ENCODE measurements at places on chromosomes 4 and X.

- DNase-seq = no peak
These were observed 97.6 kb upstream of the C1GALT1C1 start for GRCh38 chrX:120727452-120727851.

DNA sequence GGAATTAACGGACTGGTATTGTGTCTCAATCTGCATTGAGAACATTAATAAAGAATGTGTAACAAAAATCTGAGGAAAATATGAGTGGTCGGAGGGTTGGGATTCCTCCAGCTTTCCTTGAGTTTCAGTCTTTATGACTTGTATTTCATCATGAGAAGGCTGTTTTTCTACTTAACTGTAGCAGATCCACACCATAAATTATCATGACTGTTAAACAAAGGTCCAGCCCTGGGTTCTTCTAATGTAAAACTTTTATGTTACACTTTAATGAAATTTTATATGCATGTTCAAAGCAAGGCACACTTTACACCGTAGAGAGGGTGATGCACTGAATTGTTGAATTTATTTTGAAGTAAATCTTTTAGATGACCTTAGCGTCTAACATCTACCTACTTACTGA, 7.0 kb downstream of the AFF2 start:
- DNase-seq = no peak

- no peak for DNase-seq
These were observed 15.4 kb upstream of the UGDH start for GRCh38 chr4:39542611-39543012.

DNA sequence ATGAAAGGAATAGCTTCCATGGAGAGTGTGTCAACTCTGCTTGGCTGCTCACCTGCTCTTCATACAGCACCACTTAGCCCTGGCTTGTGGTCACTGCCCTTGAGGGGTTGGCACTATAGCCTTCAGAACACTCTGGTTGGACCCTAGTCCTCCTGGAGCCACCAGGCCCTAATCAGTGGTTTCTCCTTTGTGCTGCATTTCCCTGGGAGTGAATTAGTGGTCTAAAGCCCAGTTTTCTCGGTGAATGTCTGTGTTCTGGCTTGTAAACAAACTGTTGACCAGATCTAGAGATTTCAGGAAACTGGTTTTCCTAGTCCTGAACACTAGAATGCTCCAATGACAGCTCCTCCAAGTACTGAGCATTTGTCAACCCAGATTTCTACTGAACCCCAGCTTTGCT, 28.6 kb upstream of the TMEM154 start:
- no peak for DNase-seq

- no peak for DNase-seq
These were observed 102.5 kb downstream of the CFAP299 start for GRCh38 chr4:80438016-80438415.

DNA sequence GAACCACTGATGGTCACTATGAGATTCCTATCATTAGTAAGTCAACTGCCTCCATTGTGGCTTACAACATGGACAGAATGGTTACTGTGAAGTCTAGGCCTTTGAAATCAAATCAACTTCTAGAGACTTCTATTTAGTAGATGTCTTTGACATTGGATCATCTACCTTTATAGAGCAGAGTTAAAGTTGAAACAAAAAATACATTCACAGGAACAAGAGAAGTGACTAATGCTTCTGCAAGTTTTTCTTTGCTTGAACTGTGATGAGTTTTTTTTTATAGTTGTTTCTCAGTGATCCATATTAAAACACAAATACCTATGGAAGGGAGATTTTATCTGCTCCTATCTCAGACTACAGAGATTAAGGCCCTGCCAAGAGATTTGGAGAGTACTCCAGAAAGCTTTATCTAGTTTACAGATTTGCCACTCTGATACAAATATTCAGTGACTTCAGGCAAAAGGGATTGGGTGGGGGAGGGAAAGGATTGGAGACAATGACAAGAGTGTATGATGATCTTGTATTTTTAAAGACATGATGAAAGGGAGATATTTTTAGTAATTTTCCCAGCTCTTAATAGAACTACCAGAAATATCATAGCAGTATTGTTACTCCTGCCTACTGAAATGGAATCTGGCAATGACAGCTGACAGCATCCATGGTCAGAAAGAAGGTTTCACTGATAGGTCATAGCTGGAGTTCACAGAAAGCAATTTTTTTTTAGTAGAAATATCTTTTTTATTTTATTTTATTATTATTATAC, 16.0 kb upstream of the EPGN start:
- DNase-seq = no peak

DNA sequence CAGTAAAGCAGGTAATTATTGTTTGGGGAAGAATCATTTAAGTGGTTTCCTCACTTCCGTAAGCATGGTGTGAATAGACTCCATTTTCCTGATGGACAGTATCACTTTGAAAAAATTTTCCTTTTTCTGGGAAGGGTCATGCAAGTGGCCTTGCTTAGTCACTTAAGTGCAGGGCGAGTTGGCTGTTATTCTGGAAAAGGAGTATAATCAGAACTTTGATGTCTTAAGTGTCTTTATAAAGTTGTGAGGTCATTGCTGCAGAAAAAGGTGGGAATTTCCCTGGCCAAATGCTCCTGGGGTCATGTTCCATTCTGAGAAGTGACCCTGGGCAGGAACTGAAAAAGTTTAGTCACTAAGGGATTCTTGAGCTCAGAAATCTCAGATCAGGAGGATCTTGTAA, 146.1 kb upstream of the OTUD4 start:
- DNase-seq = no peak

GRCh38 chrX:151722241-151722846, 6.5 kb downstream of the FATE1 start:
- no peak for DNase-seq

DNA sequence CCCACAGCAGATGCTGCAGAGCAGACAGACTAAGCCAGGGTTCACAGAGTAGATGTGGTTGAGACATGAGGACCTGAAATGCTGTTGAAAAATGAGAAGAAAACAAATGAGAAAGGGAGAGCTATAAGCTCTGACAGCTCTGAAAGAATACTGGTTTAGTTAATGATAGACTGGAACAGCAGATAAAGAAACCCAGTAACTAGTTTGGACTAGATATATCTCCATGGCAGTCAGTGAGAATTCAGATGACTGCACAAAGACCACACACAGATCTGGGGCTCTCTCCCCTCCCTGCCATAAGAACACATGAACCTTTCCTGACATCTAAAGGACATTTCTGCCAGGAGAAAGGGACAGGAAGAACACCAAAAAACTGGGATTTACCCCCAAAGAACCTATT, 8.2 kb downstream of the NAA11 start:
- no peak for DNase-seq

- DNase-seq = no peak
These were observed 41.9 kb upstream of the FAM47B start for GRCh38 chrX:34900691-34901090.

GRCh38 chrX:114924856-114925255, 92.6 kb downstream of the IL13RA2 start:
- no peak for DNase-seq

GRCh38 chr4:22237155-22237751, 278.6 kb downstream of the ADGRA3 start:
- DNase-seq = peak; percentile 41

DNA sequence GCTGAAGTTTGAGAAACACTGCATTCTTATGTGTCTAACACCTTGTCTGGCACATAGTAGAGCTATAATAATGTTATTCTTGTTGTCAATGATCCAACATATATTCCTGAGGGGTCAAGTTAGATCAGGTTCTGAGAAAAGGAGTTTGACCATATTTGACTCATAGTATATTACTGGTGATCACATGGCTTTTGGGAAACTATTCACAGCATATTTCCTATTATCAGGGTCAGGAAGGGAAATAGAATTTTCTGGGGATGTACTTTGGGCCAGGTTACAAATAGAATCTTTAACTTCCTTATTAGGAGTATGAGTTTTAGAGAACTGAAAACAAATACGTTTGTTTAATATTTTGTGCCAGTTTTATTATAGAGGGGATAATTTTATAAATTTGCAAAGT, 11.6 kb downstream of the IL15 start:
- no peak for DNase-seq

GRCh38 chrX:11406109-11406765, 113.0 kb downstream of the AMELX start:
- no peak for DNase-seq

DNA sequence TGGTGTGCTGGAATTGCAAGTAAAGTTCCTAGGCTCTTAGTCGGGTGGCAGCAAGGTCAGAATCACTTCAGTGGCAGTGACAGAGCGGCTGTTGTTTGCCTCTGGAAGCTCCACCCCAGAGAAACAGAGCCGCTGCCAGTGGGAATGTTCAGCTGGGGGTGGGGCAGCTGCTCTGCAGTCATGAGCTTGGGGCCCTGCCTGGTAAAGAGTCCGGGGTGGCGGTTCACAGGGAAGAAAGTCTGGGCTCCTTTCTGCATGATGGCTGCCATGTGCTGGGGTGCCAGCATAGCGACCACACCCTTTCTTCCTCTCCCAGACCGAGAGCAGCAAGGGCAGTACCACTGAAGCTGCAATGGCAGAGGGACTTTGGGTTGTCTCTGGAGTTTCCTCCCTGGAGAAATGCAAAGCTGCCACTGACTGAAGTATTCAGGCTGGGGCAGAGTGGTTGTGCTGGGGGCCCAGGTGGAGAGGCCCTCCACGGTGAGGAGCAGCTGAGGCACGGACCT, 108.8 kb upstream of the CENPE start:
- no peak for DNase-seq

DNA sequence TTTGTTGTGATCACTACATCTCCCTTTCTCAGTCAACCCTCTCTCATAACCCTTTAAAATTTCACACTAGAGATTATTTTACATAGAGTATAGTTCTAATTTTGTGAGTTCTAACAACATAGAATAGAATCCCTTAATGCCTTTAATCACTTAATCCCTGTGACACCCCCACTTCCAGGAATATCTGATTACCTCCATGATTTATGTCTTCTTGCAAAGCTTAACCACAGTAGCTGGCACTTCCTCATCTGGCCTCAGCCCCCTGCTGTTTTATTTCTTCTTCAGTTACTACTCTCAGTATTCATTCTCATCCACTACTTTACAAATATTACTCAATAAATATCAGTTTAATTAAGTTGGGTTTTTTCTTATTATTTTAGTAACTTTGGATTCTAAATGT, 340.9 kb downstream of the CENPC start:
- DNase-seq = no peak

DNA sequence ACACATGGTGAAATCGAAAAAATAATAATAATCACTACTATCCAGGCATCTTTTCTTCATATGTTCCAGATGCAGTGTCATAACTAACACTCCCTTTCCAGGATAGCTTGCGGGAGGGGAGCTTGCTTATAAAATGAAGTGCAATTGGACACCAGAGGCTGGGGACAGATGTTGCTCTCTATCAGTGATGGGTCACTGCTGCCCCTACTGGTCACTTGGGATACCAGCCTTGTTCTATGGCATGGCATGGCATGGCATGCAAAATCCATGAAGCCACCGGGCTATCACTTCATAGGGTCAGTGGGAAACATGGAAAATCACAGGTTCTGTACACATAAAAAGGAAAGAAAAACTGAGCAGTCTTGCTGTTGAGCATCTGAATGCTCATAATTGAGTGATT, 168.1 kb downstream of the GLRA2 start:
- DNase-seq = peak; percentile 2

- no peak for DNase-seq
These were observed 162.9 kb upstream of the USP9X start for GRCh38 chrX:40922307-40922706.

GRCh38 chr4:182385897-182386296, 142.7 kb downstream of the TENM3 start:
- no peak for DNase-seq

- DNase-seq = no peak
These were observed 39.4 kb downstream of the STIM2 start for GRCh38 chr4:26899991-26900390.

DNA sequence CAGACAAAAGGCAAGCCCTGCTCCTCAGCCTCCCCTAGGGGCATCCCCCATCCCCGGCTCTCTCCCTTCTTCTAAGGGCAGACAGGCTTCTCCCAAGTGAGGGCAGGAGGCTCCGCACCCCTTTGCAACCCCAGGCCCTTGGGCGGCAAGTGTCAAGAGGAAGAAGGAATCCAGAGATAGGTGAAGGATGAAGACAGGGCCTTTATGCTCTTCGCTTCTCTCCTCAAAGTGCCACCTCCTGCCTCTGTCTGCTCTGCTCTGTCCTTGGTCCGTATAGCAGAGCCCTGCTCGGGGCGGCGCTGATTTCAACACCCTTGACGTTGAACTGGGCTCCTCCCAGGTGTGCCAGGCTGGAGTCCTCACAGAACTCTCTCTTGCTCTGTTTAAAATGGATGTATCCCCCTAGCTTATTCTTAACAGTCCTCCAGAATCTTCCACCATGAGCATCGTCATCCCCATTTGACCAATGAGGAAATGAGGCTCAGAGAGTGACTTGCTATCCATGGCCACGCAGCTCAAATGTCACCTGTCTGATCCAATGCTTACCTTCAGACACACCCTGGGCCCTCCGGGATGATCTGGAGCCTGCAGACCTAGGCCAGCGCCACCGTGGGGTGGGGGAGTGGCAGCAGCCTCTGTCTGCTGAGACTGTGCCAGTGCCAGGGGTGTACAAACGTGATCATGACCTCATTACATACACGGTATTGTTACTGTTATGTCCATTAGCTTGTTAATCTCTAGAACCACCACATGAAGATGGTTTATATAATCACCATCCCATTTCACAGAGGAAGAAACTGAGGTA, 99.8 kb downstream of the PHKA2 start:
- DNase-seq = no peak

DNA sequence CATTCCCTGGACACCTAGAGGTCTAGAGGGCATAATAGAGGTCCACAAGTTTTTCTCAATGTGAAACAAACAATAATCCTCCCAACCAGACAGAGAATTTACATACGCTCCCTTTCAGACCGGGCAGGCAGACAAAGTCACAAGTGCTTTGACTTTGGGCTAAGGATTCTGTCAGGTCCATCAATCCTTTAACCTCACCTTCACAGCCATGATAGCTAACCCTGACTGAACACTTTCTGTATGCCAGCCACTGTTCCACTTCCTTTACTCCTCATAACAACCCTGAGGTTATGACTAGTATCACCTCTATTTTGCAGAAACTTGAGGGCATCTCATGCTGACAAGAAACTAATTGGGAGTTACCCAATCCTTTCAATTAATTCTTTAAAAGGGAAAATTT, 118.8 kb upstream of the AFF2 start:
- DNase-seq = no peak

GRCh38 chr4:89296896-89297295, 10.7 kb downstream of the GPRIN3 start:
- no peak for DNase-seq

DNA sequence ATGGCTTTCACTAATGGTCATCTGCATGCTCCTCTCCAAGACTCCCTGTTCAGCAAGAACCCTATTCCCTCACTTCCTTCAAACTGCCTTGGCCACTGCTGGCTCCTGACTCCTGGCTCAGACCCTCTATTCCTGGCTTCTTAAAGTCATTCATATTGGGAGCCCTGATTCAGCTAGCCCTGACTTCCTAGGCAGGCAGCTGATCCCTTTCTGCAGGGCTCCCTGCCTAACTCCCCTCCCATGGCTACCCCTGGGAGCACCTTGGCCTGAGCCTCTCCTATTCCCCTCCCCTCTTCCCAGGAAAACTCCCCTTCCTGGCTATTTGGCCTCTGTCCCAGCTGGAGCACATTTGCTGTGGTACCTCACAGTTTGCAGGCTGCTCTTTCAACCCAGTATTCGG, 154.9 kb upstream of the PJA1 start:
- DNase-seq = no peak

GRCh38 chr4:14562901-14563300, 439.4 kb upstream of the CPEB2 start:
- DNase-seq = no peak

GRCh38 chrX:150018931-150019361, 80.7 kb upstream of the EOLA2 start:
- no peak for DNase-seq

- no peak for DNase-seq
These were observed 77.6 kb downstream of the PPP3CA start for GRCh38 chr4:101269682-101270081.

Measured in stimulated activated CD4-positive, alpha-beta T cell treated with anti-CD3 and anti-CD28 coated beads, Interleukin-12 subunit alpha, Interleukin-12 subunit beta, amount 100 ng/mL, for 4 hours (primary cell).